ENCODE measurements at places on chromosomes 1 and 21.

- no peak for DNase-seq
Measured at GRCh38 chr1:79507770-79508169, 501.2 kb upstream of the ADGRL4 start.

DNA sequence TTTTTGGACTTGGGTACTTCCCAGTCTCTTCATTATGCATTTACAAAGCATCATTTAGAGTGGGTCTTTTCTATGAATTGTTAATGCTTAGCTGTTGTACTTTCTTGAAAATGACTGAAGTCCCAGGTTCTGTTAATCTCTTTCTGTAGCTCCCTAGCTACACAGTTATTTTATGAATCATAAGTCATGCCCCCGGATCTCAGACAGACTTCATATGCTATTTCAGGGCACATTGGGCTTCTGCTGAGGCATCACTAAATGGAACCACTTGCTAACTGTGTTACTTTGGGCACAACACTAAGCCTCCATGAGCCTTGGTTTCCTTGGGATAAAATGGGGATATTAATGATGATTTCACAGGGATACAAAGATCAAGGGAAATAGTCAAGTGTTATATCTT lies 55.5 kb upstream of the RBM15 start:
- no peak for DNase-seq

GRCh38 chr1:97160818-97161217 lies 439.2 kb downstream of the PTBP2 start:
- no peak for DNase-seq

DNA sequence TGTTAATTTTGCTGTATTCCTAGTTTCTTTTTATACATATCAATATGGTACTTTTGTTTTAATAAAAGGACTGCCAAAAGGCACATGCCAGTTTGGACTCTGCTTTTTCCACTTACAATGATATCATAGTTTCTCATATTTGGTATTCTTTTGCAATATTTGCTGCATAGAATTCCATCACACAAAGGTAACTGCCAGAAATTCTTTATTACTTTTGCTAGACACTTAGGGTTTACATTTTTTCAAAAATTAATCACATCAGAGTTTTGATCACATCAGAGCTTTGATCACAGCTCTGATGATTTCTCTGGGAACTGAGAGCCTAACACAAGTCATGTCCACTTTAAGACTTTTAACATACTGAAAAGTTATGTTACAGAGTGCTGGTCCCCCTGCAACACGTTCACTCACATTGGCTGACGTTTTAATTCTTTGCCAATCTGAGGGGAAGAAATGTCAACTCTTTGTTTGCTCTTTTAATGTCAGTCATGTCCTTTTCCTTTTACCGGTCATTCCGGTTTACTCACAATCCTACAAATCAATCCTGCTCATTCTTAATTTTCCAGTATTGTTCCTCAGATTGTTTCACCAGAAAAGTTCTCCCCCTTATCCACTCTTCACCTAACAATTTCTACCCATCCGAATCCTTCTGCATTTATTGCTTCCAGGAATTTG lies 1.1 kb upstream of the CD46 start:
- DNase-seq: no peak

DNA sequence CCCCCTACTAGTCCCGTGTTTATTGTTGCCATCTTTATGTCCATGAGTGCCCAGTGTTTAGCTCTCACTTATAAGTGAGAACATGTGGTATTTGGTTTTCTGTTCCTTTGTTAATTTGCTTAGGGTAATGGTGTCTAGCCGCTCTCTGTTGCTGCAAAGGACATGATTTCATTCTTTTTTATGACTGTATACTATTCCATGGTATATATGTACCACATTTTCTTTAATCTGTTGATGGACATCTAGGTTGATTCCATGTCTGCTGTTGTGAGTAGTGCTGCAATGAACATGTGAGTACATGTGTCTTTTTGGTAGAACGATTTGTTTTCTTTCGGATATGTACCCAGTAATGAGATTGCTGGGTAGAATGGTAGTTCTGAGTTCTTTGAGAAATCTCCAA lies 44.2 kb upstream of the METTL18 start:
- no peak for DNase-seq

- DNase-seq: no peak
Measured at GRCh38 chr1:245195398-245195797, 40.6 kb downstream of the KIF26B start.

GRCh38 chr1:18816808-18817207 lies 42.7 kb downstream of the TAS1R2 start:
- DNase-seq: no peak

DNA sequence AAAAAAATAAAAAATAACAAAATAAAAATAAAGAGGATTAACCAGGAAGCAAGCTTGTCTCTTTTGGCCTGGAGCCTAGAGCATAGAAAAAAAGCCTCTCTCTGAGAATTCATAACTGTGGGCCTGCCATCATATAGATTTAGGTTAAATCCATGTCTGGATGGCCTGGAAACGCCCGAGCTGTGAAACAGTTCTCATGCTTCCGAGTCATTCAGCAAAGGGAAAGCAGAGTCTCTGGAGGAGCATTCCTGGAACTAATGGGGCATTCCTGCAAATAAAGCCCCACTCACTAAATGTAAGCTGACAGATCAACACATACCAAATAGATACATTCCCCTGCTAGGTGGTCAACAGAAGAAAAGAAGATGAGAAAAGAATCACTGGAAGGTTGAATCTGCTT lies 75.8 kb upstream of the GNG4 start:
- no peak for DNase-seq

DNA sequence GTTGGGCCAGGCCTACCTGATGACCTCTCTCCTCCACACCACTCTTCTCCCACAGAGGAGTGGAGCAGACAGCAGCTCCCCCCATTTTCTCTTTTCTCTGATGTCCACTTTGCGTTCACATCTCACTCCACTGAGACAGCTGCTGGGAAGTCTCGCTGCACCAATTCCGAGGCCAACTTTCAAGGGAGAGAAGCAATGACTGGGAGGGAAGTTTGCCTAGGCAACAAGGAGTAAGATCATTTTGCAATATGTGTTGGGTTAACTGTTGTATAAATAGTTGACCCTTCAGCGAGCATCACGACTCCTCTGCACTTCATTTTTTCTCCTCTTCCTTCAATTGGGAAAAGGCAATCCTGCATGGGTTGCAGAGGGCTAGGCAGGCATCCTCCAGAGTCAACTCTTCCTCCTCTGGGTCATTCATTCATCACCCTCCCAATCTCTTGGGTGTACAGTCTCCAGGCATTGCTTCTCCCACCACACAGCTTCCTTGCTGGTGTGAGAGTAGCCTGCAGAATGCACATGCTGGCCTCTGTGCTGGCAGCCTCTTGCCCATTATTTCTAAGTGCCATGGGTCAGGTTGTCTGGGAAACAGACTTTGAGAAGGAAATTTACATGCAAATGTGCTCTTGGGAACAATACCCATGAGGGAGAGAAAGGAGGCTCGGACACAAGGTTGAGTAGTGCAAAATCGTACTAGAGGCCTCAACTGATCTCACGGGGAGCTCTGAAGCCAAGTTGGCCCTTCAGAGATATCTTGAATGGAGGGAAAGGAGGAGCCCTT lies 75.8 kb upstream of the BCAR3 start:
- DNase-seq: no peak

DNA sequence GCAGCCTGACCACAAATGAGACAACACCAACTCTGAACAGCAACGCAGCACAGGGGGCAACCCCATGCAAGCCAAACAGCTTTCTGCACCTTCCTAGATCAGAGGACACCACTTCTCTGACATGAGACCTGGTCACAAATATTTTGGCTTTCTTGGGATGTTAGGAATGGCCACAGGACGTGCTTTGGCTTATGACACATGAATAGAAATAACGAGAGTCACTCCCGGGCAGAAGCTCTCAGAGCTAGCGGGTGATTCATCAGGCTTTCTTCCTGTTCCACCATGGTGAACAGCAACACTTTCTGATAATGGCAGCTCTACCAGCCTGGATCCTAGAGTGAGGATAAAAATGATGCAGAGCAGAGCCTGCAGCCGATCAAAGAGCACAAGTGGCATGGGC lies 39.4 kb downstream of the PAFAH2 start:
- no peak for DNase-seq

DNA sequence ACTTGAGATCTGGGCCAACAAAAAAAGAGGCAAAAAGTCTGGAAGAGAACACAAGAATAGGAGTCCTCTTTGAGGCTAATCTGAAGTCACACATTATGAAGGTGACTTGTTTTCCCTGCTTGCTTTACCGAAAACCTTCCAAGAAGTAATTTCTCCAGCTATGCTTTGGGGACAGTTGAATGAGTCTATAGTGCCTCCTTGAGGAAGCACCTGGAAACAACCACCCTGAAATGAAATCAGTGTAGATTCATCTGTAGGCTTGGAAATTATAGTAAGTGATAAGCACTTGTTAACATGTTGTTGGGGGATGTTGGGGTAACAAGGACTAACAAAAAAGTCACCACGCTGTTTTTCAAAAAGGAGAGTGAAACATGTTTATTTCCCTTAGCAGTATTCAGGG lies 23.4 kb upstream of the RPTN start:
- no peak for DNase-seq

DNA sequence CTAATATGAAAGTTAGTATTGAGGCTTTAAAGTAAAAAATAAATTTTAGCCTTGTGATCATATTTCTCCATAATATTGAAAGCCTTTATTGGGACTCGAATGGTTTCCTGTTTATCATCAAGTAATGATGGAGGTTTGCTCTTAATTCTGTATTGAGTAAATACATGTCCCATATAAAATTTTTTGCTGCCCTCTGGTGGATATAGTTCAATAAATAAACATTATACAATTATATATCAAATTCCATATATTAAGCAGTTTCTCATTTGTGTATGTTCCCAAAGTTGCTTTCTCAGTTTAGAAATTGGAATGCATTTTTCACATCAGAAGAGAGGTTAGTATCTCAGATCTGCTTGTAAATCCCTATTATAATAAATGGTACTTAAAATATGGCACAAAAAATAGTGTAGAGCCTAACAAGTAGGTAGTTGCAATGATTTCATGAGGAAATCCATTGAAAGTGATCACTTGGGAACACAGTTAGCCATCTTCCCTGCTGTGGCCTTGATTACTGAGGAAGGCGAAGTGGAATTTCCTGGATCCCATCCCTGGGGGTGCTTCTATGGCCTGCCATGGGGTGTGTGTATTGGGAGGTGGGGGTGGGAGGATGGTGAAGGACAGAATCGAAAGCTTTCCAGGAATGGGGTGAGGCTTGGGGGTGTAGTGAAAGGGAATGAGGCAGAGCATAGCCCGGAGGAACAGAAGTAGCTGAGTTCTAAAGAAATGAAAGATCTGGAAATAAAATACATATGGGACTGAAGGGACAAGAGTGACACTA lies 84.1 kb upstream of the C21orf91 start:
- DNase-seq: no peak

GRCh38 chr1:26016258-26016952 lies 5.2 kb upstream of the EXTL1 start:
- DNase-seq: no peak

- DNase-seq: no peak
Measured at GRCh38 chr21:46153247-46154154, 1.9 kb downstream of the FTCD start.

- DNase-seq: no peak
Measured at GRCh38 chr1:228064296-228064695, 18.2 kb upstream of the ARF1 start.

DNA sequence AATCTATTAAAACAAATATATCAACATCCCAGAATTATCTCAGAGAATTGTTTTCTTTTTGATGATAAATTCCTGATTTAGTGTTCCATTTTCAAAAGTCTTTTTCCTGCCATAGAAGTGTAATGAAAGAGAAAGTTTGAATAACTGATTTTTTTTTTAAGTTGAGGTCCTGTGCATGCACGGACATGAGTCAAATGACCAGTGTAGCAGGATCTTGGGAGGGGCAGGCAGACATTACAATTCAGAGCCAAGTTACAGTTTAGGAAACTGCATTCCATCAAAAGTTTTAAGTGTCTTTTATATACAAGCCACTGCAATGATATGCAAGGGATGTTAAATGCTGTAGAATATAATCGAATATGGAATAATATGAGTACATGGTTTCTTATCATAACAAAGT lies 227.5 kb downstream of the HMCN1 start:
- no peak for DNase-seq

DNA sequence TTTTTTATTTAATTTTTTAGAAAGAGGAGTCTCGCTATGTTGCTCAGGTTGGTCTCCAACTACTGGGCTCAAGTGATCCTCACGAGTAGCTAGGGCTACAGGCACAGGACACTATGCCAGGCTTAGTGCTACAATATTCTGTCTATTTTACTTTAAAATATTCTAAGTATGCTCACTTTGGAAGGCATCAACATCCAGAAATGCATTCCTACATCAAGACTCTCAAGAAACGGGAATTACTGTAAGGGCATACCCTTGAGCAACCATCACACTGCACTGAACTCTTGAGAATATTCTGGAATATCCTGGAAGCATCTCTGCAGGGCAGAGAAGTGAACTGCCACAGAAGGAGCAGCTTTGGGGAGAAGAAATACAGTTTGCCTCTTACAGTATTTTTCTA lies 565 bp upstream of the DMRTB1 start:
- DNase-seq: no peak

- DNase-seq: no peak
Measured at GRCh38 chr21:36684957-36685714, 13.8 kb upstream of the SIM2 start.

DNA sequence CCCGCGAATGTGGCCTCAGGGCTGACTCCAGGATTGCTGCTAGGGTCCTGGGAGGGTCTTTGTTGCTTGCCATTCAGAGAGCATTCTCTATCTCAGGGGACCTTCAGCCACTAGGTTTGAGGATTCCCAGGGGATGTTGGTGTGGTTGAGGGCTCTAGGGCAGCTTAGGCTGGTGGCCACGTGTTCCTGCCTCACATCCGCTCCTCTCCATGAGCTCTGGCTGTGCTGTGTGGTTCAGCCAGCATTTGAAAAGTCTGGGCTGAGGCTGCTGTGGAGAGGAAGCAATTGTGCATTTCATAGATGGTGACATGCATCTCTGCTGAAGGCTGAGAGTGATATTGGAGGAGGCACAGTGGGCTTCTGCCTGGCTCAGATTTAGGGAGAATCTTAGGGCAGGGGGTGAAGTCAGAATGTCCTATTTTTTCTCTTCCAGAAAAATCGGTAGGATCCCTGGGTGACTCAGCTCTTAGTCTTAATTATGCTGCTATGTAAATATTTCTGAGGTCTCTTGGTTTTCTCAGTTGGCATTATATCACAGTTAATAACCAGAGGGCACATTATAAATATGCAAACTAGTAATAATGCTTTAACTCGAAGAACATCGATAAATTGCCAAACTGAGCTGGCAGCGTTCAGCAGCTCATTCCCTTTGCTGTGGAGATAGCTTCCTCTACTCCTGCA lies 182.3 kb downstream of the CAMTA1 start:
- DNase-seq: no peak

- no peak for DNase-seq
Measured at GRCh38 chr1:155931332-155932038, 2.7 kb downstream of the KHDC4 start.

- no peak for DNase-seq
Measured at GRCh38 chr1:212621043-212621948, 12.7 kb downstream of the ATF3 start.

GRCh38 chr1:28716336-28716735 lies 20.4 kb upstream of the YTHDF2 start:
- no peak for DNase-seq
